ENCODE measurements at places on chromosomes 3 and 15.

- DNase-seq: no peak
Measured at GRCh38 chr3:131880948-131881347, 153.9 kb downstream of the CPNE4 start.

- no peak for DNase-seq
Measured at GRCh38 chr3:159902546-159903314, 85.9 kb upstream of the IL12A start.

DNA sequence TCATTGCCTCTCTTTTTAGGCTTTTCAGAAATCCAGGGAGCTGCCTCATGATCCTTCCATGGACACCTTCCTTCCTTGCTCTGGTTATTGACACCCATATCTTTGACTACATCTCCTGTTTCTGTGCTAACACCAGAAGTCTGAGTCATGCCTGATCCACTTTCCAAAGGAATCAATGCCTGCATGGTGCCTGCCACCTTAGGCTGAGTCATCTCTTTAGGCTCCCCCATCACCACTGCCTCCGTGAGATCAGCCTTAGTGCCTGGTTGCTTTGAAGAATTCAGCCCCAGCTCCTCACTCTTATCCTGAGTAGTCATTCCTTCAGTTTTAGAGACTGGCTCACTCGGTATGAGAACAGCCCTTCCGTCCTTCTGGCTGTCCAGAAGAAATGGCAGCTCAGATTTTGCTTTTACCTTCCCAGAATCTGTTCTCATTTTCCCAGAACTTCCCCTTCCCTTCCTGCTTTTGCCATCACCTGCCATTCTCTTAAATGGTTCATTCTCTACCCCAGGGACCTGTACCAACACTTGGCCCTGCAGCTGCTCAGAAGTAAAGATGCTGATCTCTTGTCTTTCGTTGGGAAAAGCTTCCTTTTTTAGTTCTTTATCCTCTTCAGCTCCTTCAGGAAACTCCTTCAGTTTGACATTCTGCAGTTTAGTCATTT lies 105.3 kb downstream of the MAP4 start:
- DNase-seq: no peak

DNA sequence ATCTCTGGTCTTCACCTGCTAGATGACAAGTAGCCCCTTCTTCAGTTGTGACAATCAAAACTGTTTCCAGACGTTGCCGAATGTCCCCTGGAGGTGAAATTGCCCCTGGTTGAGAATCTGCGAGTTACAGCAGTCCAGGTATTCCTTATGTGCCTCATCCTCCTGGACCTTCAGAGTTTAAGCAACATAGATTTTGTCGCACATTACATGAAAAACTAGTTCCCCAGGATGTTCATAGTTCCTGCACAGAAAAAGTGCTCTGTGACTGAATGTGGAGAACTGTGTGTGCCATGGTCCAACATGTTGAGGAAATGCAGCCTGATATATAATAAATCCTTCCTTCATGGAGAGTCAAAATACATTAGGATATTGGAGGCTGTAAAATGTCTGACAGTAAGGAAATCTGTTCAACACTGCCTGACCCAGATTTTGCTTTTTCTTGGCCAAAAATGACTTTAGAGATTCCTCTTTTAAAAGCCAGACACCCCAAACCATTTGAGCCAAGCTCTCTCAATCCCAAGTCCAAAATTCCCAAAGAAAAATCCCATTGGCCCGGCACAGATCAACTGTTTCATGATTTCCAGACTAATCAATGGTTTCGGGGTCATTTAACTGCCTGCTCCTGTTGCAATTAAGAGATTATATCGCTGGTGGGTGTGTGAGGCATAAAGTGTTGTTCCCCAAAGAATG lies 20.4 kb upstream of the SHC4 start:
- DNase-seq: no peak

DNA sequence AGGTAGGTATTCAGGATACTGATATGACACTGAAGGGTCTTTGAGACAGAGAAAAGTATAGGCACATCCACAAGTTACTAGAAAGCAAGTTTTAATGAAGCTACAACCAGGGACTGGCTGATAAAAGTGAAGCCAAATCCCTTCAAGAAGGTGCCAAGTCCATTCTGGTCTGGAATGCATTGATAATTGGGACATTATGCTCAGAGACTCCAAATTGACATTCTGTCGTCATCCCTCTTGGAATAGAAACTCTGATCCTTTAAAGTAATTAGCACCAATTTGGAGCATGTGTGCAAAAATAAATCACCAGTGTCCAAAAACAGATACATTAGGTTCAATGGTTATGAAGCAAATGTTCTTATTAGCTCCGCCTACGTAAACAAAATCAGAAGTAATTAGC lies 47.3 kb upstream of the BCL6 start:
- DNase-seq: no peak

GRCh38 chr3:100045696-100046095 lies 68.6 kb downstream of the FILIP1L start:
- no peak for DNase-seq

GRCh38 chr3:105662306-105662705 lies 206.5 kb downstream of the CBLB start:
- no peak for DNase-seq

All from germinal center (tissue), 1 donor.